ENCODE measurements at places on chromosomes 3 and 15.

- DNase-seq: no peak
Measured at GRCh38 chr3:32200490-32200889, 38.0 kb upstream of the CMTM8 start.

- no peak for DNase-seq
Measured at GRCh38 chr3:52380023-52380422, 63.9 kb downstream of the DNAH1 start.

- DNase-seq: no peak
Measured at GRCh38 chr15:101024073-101024695, 105.0 kb downstream of the LRRK1 start.

DNA sequence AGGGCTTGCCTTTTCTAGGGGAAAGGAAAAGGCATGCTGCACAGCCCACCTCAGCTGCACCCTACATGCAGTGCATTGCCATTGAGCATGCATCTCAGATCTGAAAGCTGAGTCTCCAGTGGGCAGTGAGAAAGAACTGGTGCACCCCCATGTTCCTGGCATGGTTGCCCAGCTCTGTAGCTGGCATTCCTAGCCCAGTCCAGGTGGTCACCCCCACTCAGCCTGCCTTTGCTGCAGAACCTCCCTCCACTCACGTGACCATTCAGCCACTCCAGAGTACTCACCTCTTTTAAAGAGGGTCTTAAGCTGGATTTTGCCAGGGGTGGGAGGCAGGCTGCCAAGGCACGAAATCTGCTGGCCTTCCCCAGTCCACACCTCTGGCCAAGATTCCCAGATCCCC, 208.6 kb upstream of the TOPAZ1 start:
- DNase-seq: no peak

DNA sequence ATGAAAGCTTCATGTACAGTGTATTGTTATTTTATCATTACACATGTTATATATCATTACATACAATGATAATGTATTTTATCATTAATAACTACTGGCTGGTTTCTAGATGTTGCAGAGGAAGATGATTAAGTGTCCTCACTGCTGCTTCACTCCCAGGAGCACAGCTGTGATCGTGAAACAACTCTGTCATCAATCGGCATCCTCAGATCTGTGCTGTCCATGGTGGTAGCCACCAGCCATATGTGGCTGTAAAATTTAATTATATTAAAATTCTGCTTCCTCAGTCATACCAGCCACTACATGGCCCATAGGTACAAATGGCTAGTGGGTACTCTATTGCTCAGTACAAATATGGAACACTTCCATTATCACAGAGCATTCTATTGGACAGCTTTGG, 379.4 kb upstream of the CFAP20DC start:
- DNase-seq: no peak

GRCh38 chr15:56471440-56472069, 6.6 kb upstream of the MNS1 start:
- DNase-seq: no peak

DNA sequence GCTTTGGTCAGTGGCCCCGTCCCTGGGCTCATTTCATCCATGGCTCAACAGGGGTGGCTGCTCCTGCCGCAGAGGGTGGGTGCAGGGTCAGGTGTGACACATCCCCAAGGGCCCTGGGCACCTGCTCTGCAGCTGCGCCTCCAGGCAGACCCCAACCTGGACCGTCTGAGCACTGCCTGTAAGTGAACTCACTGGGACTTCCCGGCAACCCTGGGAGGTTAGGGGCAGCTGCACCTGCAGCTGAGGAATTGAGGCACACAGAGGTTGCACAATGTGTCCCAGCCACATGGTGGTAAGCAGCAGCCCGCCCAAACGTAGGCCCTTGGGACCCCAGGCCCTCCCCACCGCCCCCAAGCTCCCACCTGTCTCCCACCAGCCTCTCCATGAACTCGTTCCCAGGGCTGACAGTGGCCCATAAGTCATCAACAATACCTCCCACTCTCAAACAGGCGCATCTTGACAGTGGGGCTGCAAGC, 55.1 kb downstream of the PLXNA1 start:
- no peak for DNase-seq
